ENCODE measurements at places on chromosomes 5 and 9. TPM values are rescaled to one million over a fixed set of nuclear protein-coding genes. Genes with fewer than 3 reads are reported as not detected.

The PCDHGB7 gene
- 0.23 TPM for total RNA-seq

The MLANA gene
- not detected for total RNA-seq

The OTP gene
- not detected for total RNA-seq

The ELP1 gene
- total RNA-seq: 31.7 TPM

The PCDHGA7 gene
- total RNA-seq: 0.16 TPM

The AHRR gene
- 33.3 TPM for total RNA-seq

The FRRS1L gene
- not detected for total RNA-seq

GRCh38 chr9:21322911-21323461 lies 12.2 kb downstream of the KLHL9 start:
- H3K4me3 ChIP-seq: no peak overlapping the region
- no peaks in the 10 kb centered on the region for H3K27me3 ChIP-seq
- H3K36me3 ChIP-seq: peaks cover 51% of the 10 kb centered on the region
- H3K4me1 ChIP-seq: peaks cover 16% of the 10 kb centered on the region
- no peak for DNase-seq

GRCh38 chr5:124439609-124440008 lies 306.8 kb downstream of the ZNF608 start:
- H3K4me3 ChIP-seq: no peak overlapping the region
- no peaks in the 10 kb centered on the region for H3K27me3 ChIP-seq
- H3K27ac ChIP-seq: no peak overlapping the region
- no peak for DNase-seq
- H3K4me1 ChIP-seq: no peaks in the 10 kb centered on the region

GRCh38 chr9:12988258-12988657 lies 213.4 kb downstream of the LURAP1L start:
- H3K4me1 ChIP-seq: no peaks in the 10 kb centered on the region
- no peak overlapping the region for H3K4me3 ChIP-seq
- no peaks in the 10 kb centered on the region for H3K36me3 ChIP-seq
- no peak for DNase-seq
- H3K27me3 ChIP-seq: no peaks in the 10 kb centered on the region
- no peak overlapping the region for H3K27ac ChIP-seq

GRCh38 chr5:66987949-66988838 lies 208.4 kb downstream of the CD180 start:
- no peaks in the 10 kb centered on the region for H3K36me3 ChIP-seq
- H3K27ac ChIP-seq: no peak overlapping the region
- peaks cover 8% of the 10 kb centered on the region for H3K4me1 ChIP-seq
- H3K4me3 ChIP-seq: no peak overlapping the region
- no peak for DNase-seq

GRCh38 chr5:98365126-98365525 lies 408.3 kb upstream of the RGMB start:
- no peak for DNase-seq
- H3K36me3 ChIP-seq: no peaks in the 10 kb centered on the region
- no peak overlapping the region for H3K27ac ChIP-seq
- no peaks in the 10 kb centered on the region for H3K27me3 ChIP-seq

DNA sequence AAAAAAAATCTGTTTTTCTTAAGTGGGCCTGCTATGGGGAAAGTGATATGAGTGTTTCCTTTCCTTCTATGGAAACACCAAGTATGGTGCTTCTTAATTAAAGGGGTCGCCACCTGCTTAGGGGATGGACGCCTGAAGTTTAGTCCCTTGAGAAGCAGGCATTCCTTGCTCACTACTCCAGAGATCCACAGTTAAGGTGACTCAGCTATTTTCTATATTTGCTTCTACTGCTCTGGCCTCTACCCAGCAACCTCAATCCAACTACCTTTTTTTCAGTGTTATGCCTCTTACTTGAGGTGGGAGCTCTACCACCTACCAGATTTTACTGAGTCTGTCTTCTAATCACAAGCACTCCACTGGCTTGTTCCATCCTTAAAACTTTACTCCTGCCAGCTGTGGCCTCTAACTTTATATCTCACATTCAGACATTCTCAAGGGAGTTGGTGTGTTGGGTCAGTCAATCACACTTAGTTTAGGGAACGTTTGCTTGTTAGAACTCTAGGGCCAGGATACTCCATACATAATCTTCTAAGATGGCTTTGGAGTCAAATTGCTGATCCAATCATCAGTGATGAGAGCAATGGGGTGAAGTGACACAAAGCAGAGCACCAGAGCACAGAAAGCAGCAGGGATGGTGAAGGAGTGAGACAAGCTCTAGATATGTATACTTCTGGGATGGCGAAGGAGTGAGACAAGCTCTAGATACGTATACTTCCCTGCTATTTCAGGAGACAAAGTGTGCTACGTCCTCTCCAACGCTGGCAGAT lies 708.1 kb downstream of the EFNA5 start:
- DNase-seq: no peak
- no peak overlapping the region for H3K27ac ChIP-seq
- H3K4me1 ChIP-seq: no peaks in the 10 kb centered on the region
- H3K36me3 ChIP-seq: no peaks in the 10 kb centered on the region
- H3K4me3 ChIP-seq: no peak overlapping the region

- peaks cover 7% of the 10 kb centered on the region for H3K4me1 ChIP-seq
Observed at GRCh38 chr5:174793684-174794328, 69.4 kb downstream of the MSX2 start.

- no peak overlapping the region for H3K4me3 ChIP-seq
- DNase-seq: no peak
- no peak overlapping the region for H3K27ac ChIP-seq
- no peaks in the 10 kb centered on the region for H3K27me3 ChIP-seq
Observed at GRCh38 chr5:116731432-116731831, 156.8 kb upstream of the SEMA6A start.

- no peak overlapping the region for H3K4me3 ChIP-seq
- no peak for DNase-seq
- H3K36me3 ChIP-seq: no peaks in the 10 kb centered on the region
- H3K4me1 ChIP-seq: no peaks in the 10 kb centered on the region
- H3K27me3 ChIP-seq: no peaks in the 10 kb centered on the region
Observed at GRCh38 chr5:118653872-118654271, 334.5 kb downstream of the DTWD2 start.

DNA sequence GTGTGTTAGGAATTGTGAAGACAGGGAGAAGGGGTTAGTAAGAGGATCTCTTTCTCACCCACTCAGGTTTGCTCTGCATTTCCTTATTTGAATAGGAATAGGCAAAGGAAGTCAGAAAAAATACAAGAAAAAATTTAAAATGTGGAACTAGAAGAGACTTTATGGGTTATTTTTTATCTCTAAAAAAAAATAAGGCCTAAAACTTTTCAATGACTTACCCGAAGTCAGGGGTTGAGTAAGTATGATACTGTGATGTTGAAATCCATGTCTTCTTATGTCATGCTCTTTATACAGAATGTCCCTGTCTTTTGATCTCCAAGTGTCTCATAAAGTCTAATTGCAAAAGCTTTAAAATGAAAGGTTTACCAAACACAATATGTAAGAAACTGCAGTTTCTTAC lies 148.3 kb upstream of the PIK3R1 start:
- H3K36me3 ChIP-seq: no peaks in the 10 kb centered on the region
- H3K27ac ChIP-seq: no peak overlapping the region
- H3K4me3 ChIP-seq: no peak overlapping the region
- no peak for DNase-seq
- peaks cover 1% of the 10 kb centered on the region for H3K27me3 ChIP-seq
- no peaks in the 10 kb centered on the region for H3K4me1 ChIP-seq

DNA sequence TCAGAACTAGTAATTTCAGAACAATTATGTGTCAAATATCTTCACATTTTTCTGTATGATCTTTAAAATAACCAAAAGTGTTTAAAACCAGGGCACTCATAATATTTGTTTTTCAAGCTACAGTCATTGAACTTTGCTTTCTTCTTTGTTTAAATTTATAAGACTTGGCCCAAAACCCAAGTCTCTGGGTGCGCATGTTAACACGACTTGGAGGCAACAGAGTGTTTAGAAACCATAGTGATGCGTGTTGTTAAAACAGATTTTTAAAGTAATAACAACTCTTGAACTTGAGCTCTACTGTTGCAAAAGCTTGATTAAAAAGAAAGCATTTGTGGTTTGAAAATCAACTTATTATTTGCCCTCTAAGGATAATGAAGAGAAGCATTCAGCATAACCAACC lies 26.0 kb upstream of the GRIN3A start:
- no peaks in the 10 kb centered on the region for H3K4me1 ChIP-seq
- no peak overlapping the region for H3K4me3 ChIP-seq
- DNase-seq: no peak

DNA sequence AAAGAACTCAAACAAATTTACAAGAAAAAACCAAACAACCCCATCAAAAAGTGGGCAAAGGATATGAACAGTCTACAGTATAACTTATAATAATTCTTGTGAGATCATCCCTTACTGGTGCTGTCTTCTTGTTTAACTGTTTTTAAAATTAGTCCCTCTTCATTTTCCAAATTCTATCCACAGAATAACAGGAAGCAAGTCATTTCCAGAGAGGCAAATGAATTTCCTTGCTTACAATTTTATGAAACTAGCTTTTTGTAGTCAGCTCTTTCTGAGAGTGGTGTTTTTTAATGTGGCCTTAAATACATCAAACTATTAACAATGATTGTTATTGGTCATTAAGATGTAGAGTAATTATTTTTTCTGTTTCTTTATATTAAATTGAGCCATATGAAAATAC lies 40.6 kb downstream of the FAM174A start:
- no peak for DNase-seq

- H3K4me3 ChIP-seq: no peak overlapping the region
- no peaks in the 10 kb centered on the region for H3K36me3 ChIP-seq
- H3K4me1 ChIP-seq: no peaks in the 10 kb centered on the region
- H3K27ac ChIP-seq: no peak overlapping the region
- no peak for DNase-seq
Observed at GRCh38 chr5:59254055-59254687, 639.4 kb downstream of the PDE4D start.

- no peak overlapping the region for H3K27ac ChIP-seq
- H3K4me1 ChIP-seq: no peaks in the 10 kb centered on the region
- no peak overlapping the region for H3K4me3 ChIP-seq
- no peaks in the 10 kb centered on the region for H3K27me3 ChIP-seq
- no peaks in the 10 kb centered on the region for H3K36me3 ChIP-seq
Observed at GRCh38 chr5:122909470-122910100, 64.2 kb downstream of the SNX24 start.

DNA sequence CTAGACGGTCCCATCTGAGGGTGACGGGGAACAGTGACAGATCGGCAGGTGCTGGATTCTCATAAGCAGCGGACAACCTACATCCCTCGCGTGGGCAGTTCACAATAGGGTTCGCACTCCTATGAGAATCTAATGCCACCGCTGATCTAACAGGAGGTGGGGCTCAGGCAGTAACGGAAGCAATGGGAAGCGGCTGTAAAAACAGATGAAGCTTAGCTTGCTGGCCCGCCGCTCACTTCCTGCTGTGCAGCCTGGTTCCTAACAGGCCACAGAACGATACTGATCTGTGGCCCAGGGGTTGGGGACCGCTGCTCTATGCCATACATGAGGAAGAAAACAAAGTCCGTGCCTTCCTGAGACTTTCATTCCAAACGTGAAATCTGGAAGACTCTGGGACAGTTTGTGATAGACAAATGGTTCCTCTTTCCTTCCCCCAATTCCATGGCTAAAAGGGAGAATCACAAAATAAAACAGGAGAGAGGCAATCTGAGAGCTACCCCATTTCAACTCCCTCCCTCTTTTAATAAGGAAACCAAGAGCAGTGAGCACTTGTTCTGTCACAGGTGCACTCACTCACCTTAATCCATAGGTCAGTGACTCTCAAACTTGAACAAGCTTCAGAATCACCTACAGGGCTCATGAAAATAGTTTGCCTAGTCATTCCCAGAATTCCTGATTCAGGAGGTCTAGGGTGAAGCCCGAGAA lies 12.1 kb downstream of the PDCL start:
- H3K36me3 ChIP-seq: peaks cover 32% of the 10 kb centered on the region
- H3K27me3 ChIP-seq: no peaks in the 10 kb centered on the region
- peak overlapping the region; percentile 73 for H3K27ac ChIP-seq
- peaks cover 18% of the 10 kb centered on the region for H3K4me1 ChIP-seq
- DNase-seq: no peak

DNA sequence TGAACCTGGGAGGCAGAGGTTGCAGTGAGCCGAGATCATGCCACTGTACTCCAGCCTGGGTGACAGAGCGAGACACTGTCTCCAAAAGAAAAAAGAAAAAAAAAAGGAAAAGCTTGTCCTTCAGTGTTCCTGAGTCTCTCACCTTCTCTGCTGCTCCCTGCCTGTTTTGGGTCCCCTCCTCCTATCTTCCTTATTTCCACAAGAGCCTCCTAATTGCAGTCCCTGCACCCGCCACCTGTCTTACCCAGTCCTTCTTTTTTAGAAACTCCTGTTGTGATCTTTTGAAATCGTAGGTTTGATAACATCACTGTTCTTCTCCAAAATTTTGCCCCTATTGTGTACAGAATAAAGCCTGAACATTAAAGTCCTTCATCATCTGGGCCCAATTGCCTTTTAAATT lies 234.9 kb downstream of the SH3GL2 start:
- H3K27ac ChIP-seq: no peak overlapping the region
- H3K4me3 ChIP-seq: no peak overlapping the region
- H3K4me1 ChIP-seq: no peaks in the 10 kb centered on the region
- DNase-seq: no peak
- H3K36me3 ChIP-seq: no peaks in the 10 kb centered on the region
- no peaks in the 10 kb centered on the region for H3K27me3 ChIP-seq

DNA sequence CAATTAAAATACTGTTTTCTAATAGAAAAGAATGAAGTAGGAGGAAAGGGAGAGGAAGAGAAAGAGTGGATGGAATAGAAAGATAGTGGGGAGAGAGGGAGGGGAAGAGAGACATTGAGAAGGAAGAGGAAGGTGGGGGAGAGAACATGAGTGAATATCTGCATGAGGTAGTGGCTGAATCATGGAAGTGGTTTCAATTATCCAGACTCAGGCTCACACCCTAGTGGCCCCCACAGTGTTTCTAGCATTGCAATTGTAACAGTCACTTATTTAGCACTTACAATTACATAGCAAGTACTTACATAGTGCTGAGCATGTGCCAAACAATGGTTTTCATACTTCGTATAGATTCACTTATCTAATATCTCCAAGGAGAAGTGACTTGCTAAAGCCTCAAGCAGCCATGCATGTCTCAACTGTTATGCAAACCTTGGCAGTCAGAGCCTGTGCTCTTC lies 72.7 kb downstream of the CAST start:
- H3K36me3 ChIP-seq: peaks cover 47% of the 10 kb centered on the region
- H3K27me3 ChIP-seq: no peaks in the 10 kb centered on the region
- no peak overlapping the region for H3K4me3 ChIP-seq

DNA sequence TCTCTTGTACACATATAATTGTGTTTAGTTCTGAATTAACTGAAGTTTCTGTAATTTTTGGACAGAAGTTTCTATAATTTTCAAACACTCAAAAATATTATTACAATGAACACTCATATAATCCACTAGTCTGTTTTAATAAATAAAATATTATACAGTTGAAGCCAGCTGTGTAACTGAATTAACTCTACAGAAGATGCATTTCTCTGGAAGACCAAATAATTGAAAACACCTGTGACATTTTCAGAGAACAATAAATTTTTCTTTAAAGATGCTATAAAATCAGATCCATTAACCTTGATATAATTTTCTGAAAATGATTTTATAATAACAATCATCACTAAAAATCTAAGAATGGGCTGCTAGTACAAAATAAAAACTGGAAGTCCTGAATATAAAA lies 14.7 kb downstream of the NADK2 start:
- H3K36me3 ChIP-seq: peaks cover 6% of the 10 kb centered on the region
- H3K4me3 ChIP-seq: no peak overlapping the region

Data from activated T-helper 2 cell treated with anti-CD3 and anti-CD28 coated beads, Interferon-gamma antibody, Interleukin-2, Interleukin-4, amounts not matched to agents 10 μg/mL and 5 μg/mL and 100 μg/mL, durations not matched to agents 14 hours and 24 hours and 36 hours (primary cell).